ENCODE measurements at places on chromosomes 4 and X. TPM values are rescaled to one million over a fixed set of nuclear protein-coding genes. Genes with fewer than 3 reads are reported as not detected.

The GPR173 gene
- 7.6 TPM for total RNA-seq

The CTAG2 gene
- total RNA-seq, result not detected

The UGT2A3 gene
- total RNA-seq, result 0.31 TPM

The OTUD5 gene
- 53.8 TPM for total RNA-seq

The MXRA5 gene
- total RNA-seq, result 130 TPM

The SMIM20 gene
- 28.3 TPM for total RNA-seq

The CPLX1 gene
- total RNA-seq, result 6.7 TPM

The UGDH gene
- 76.0 TPM for total RNA-seq

The CCSER1 gene
- total RNA-seq, result 94.5 TPM

The SSX2B gene
- not detected for total RNA-seq

The PRR32 gene
- total RNA-seq, result not detected

The NKX6-1 gene
- 0.70 TPM for total RNA-seq

The CCKAR gene
- not detected for total RNA-seq

DNA sequence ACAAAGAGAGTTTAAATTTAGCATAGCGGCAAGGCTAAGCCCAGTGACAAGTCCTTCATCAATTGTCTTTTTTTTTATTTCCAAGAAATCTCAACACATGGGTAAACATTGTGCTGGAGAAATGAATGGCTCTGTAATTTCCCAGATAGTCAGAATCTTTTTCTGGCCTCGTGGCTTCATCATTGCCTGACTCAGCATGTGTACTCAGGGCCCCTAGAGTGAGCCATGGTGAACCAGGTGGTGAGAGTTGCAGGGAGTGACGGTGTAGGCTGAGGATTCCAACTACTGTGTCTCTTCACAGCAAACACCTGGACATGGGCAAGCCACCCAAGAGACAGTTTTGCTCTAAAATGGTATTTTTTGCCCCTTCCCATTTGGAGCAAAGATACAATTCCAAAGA, 43.1 kb upstream of the UCP1 start:
- DNase-seq, result no peak

DNA sequence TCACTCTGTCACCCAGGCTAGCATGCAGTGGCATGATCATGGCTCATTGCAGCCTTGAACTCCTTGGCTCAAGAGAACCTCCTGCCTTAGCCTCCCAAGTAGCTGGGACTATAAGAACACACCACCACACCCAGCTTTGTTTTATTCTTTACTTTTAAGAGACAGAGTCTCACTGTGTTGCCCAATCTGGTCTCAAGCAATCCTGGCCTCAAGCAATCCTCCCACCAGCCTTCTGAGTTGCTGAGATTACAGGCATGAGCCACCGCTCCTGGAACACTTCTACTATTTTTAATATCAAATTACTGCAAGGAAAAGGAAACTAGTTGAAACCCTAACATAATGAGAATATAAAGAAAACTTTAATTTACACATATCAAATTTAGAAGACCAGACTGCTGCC, 85.4 kb downstream of the FAM13A start:
- no peak for DNase-seq

GRCh38 chrX:28177202-28177601, 196.0 kb upstream of the DCAF8L1 start:
- DNase-seq, result no peak

GRCh38 chr4:4851081-4851480, 8.4 kb upstream of the MSX1 start:
- DNase-seq, result no peak

DNA sequence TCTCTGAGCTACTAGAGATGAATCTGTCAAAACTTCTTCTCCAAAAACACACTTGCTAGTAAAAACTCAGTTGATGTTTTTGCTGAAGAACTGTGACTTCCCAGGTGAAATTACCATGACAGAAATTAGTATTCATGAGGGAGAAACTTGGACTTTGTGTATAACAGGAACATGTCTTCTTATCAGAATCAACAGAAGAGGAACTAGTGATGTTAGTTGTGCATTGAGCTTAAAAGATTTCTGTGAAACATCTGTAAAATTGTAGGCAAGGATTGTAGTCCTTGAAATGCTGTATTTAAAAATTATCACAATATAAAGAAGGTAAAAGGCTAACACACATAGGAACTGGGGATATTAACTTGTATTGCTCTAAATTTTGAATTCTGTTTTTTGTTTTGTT, 11.3 kb downstream of the FAM241A start:
- DNase-seq, result no peak

- no peak for DNase-seq
Observed at GRCh38 chr4:8383451-8384160, 56.9 kb downstream of the ACOX3 start.

- no peak for DNase-seq
Observed at GRCh38 chrX:2801223-2801622, 27.5 kb upstream of the GYG2 start.

GRCh38 chr4:10347281-10347795, 109.9 kb downstream of the ZNF518B start:
- no peak for DNase-seq

DNA sequence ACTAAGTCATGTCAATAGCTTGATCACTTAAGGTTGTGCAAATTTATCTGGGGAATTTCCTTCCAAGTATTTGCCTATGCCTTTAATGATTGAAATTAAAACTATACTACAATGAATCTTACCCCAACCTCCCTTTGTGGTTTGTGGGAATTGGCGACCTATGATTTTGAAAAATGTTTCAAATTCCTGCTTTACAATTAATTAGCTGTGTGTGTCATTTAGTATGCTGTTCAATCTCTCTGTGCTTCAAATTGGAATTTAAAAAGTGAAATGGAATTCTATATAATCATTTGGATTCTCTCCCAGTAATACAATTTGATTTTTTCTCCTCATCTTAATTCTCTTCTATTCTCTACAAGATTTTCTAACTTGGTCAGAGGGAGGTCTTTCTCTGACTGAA, 2319.5 kb downstream of the ARAP2 start:
- DNase-seq, result no peak

- no peak for DNase-seq
Observed at GRCh38 chr4:67465032-67465762, 80.1 kb downstream of the CENPC start.

GRCh38 chrX:46208225-46208854, 336.9 kb downstream of the ZNF674 start:
- DNase-seq, result no peak

DNA sequence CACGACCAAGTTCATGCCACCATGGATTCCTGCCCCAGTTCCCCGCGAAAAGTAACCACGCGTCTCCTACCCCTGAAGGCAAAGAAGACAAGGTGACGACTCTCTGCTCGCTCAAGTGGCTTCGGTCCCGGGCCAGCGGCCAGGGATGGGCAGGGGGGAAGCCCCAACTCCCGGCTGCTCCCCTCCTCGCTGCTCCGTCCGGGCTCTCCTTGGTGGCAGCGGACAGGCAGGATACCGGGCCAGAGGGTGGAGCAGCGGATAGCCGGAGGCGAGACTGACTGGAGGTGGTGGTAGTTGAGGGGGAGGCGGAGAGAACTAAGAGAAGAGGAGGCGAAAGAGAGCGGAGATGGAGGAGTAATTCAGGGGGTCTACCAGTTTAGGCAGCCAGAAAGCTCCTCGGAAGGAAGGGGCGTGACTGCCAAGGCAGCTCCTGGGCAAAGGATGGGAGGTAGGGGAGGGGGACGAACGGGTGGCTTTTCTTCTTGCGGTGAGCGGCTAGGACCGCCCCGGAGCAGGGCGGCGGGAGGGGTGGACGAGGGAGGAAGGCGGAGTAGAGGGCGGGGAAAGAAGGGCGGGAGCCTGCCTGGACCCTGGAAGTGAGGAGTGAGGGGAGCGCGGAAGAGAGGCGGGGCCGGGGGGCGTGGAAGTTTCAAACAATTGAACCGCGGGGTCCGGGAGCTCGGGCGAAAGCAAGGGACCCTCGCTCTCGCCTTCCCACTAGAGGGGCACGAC, at the start of gene AMOT:
TSS of gene AMOT (minus strand) at position 450 of the 732 bp plus-strand sequence. CDS start 17,705 bp downstream, outside the sequence.
- peak; percentile 81 for DNase-seq

GRCh38 chrX:109880629-109881028, 122.3 kb upstream of the TMEM164 start:
- DNase-seq, result no peak

- DNase-seq, result no peak
Observed at GRCh38 chrX:53817548-53817947, 131.0 kb upstream of the HUWE1 start.

DNA sequence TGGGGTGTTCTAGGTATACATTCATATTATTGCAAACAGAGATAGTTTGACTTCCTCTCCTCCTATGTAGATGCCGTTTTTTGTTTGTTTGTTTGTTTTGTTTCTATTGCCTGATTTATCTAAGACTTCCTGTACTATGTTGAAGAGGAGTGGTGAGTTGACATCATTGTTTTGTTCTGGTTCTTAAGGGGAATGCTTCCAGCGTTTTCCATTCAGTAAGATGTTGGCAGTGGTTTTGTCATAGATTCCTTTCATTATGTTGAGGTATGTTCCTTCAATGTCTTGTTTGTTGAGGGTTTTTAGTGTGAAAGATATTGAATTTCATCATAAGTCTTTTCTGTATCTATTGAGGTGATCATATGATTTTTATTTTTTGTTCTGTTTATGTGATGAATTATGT, 401.6 kb upstream of the EPHA5 start:
- no peak for DNase-seq

- no peak for DNase-seq
Observed at GRCh38 chr4:56040842-56041241, 92.1 kb downstream of the CEP135 start.

- no peak for DNase-seq
Observed at GRCh38 chr4:56315543-56315942, 71.7 kb downstream of the AASDH start.

DNA sequence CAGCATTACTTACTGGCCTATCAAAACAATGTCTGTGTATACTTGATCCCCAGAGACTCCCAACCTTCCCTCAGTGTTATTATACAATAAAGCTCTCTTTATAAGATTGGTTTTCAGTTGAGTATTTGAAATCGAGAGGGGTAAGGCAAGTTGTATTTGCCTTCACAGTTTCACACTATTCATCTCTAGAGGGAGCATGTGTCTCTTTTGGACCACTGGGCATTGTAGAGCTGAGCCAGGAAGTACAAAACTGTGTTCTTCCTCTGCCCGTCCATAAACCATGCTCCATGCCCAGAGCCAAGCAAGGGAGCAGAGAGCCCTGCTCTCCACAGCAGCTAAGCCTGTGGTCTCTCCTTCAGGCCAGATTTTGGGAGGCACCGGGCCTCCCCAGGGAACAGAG, 61.5 kb upstream of the HHIP start:
- no peak for DNase-seq

DNA sequence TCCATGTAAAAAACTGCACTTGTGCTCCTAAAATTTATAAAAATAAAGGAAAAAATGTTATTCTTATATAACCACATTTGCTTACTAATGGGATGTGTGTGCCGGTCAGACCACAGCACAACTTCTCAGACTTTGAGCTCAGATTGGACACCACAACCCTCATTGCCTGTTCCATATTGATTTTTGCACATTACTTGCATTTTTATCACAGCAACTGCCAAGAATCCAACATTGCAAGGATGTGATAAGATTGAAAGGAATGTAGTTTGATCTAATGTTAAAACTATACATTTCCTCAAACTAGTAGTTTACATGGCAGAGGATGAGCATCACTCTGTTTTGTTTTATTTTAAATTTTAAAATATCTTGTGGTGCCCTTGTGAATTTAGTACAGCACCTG, 227.8 kb downstream of the KDR start:
- DNase-seq, result no peak

- no peak for DNase-seq
Observed at GRCh38 chrX:13287816-13288215, 32.0 kb downstream of the ATXN3L start.

GRCh38 chr4:110877778-110878370, 255.0 kb upstream of the PITX2 start:
- no peak for DNase-seq

- no peak for DNase-seq
Observed at GRCh38 chr4:159837071-159837470, 734.2 kb downstream of the RAPGEF2 start.

DNA sequence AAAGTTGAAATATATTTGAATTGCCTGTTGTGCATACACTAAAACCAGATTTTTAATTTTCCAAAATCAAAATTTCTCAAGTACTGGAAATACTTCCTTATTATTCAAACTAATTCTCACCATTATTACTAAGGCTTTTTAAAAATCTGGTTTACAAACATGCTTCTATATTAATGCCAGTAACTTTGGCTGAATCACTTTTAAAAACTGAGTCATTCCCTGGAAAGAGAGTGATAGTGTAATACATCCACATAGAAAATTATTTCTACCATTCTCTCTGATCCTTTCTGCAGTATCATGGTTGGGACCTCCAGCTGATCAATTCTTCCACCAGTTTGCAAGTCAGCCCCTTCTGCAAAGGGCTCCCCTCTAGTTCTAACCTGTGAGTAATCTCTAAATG, 165.3 kb upstream of the FAM241A start:
- no peak for DNase-seq
